ENCODE measurements at places on chromosomes 2 and 18.

GRCh38 chr18:58862851-58863538, 1.7 kb upstream of the ZNF532 start:
- peak; percentile 49 for DNase-seq

DNA sequence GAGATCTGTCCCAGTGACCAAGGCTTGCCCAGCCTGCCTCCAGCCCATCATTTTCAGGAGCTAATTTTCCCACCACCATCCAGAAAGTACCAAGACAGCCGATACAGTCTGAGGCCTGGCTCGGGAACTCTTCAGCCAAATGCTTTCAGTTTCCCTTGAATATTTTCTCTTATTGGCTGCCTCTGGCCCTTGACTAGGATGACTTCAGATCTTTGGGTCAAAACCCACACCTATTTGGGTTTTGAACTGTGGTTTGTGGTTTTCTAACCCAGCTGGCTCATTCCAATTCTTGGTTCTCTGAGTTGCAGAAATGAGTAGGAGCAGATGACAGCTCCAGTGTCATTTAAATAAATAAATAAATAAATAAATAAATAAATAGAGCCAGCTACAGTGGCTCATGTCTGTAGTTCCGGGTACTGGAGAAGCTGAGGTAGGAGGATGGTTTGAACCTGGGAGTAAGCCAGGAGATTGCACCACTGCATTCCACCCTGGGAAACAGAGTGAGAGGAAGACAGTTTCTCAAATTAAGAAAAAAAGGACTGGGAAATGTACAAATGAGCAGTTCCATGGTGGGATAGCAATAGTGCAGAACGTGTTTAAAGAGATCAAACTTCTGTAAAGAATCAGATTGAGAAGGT, 465.0 kb upstream of the SOX11 start:
- DNase-seq, result no peak

GRCh38 chr2:2809771-2810170, 478.7 kb upstream of the MYT1L start:
- no peak for DNase-seq

DNA sequence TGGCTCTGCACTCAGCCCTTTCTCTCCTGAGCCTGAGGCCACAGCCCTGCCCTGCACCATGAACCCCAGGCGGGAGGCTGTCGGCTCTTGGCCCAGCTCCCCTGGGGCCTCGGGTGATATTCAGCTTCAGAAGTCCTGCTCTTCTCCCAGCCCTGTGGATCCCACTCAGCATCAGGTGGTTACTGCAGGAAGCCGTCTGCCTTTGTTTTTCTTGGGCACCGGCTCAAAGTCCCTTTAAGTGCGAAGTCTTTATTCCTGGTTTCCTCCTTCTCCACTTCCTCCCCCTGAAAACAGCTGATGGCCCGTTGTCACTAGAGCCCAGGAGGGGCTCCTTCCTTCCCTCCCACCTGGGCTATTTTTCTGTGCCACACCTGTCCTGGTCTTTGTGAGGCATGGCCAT, 161.5 kb upstream of the BCL2L11 start:
- no peak for DNase-seq

DNA sequence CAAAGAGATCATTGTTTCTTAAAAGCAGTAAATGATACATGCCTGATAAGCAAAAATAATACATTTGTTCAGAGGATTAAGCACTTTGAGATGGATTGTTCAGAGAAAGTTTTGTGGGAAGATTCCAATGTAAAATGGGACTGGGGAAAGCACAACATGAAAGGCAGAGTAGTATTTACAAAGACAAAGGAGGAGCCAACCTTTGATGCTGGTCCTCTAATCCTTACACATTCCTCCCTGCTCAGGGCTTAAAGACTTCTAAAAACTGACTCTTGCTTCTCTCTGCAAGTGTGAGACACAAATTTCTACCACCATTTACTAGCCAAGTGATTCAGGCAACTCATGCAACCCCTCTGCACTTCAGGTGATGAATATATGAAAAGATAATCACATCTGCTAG, 47.2 kb upstream of the REG3G start:
- no peak for DNase-seq

GRCh38 chr18:60508108-60508507, 135.5 kb upstream of the MC4R start:
- DNase-seq, result no peak

DNA sequence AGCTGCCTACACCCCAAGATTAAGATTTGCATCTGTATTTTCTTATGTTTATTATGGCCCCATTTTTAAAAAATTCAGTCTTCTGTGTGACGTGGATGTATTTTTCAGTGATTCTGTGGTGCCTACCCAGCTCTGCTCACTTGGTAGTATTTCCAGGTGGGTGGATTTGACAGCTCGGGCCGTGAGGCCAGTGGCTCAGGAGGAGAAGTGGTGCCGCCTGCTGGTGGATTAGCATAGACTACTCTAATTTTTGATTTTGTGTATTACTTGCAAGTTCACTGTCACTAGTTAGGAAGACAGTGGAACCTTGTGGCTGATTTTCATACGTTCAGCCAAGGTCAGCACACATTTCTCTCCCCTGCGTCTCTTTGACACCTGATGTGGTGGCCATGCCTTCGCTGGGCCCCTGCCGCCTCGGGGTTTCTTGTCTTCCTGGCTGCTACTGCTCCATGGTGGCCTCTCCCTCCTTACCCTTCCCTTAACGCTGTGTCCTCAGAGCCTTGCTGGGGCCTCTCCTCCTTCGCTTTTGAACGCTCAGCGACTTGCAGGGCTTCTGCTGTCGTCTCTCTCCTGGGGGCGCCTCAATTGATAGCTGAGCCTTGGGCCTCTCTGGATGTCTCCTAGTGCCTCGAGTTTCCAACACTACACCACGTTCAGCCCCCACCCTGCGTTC, 89.4 kb downstream of the DGKD start:
- peak; percentile 76 for DNase-seq

DNA sequence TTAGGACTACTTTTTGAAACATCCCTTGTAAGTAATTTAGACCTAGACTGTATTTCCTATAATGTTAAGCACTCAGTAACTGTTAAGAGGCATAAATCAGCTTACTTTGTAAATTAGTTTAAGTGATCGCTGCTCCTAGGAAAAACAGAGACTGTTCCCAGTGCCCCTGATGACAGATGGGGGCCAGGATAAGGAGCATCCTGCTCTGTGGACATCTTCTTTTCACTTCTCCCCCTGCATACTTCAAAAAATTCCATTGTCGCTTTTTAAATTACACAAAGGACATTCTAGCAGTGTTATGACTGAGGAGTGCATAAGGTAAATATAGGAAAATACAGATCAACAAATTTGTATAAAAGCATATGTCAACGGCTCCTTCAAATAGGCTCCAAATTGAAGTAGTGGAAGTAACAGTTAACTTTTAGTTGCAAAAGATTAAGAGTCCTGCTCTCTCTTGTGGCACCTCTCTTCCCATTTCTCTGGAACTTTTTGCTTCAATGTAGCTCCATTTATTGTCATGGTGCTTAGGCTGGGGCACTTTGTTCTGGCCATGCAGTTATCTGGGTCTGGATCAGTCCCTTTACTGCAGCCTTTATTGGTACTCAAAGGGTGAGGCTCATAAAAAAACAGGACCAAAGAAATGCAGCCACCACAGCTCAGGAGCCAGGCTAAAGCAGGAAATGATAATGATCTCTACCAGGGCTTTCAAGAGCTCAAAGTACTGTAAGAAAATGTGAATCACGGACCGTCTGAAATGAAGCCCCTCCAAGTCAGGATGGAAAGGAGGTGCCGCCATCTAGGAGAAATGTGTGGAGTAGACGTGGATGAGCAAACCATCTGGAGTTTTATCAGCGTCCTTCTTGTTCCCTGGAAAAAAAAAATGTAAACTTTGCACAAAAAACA, 162.1 kb upstream of the ZNF516 start:
- no peak for DNase-seq

DNA sequence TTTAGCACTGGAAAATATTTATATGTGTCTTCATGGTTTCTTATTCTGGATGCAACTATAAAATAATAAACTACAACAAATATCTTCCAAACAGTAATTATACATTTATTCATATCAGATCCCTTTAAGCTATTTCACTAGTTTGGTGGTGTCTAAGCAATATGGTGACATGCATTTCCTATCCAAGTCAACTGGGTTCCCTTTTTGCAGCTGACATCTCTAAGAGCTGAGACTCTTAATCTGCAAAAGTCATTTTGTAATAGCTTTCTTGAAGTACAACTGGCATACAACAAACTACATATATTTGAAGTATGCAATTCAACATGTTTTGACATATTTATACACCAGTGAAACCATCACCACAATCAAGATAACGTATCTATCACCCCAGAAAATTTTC, 59.9 kb upstream of the SLC1A4 start:
- DNase-seq, result no peak

GRCh38 chr18:38847326-38847725, 1281.7 kb upstream of the CELF4 start:
- DNase-seq, result no peak

DNA sequence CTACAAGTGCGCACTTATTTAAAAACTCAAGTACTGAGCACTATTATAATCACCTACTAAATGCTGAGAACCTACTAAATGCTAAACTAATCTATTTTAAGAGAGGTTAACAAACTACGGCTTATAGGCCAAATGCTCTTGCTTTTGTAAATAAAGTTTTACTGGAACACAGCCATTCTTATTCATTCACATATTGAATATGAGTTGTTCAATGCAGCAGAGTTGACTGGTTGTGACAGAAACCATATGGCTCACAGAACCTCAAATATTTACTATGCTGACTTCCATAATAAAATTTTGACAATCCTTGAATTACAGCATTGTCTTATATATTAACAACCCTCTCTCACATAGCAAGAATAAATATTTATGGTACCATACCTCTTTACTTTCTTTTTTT, 103.2 kb downstream of the ZNF521 start:
- no peak for DNase-seq

DNA sequence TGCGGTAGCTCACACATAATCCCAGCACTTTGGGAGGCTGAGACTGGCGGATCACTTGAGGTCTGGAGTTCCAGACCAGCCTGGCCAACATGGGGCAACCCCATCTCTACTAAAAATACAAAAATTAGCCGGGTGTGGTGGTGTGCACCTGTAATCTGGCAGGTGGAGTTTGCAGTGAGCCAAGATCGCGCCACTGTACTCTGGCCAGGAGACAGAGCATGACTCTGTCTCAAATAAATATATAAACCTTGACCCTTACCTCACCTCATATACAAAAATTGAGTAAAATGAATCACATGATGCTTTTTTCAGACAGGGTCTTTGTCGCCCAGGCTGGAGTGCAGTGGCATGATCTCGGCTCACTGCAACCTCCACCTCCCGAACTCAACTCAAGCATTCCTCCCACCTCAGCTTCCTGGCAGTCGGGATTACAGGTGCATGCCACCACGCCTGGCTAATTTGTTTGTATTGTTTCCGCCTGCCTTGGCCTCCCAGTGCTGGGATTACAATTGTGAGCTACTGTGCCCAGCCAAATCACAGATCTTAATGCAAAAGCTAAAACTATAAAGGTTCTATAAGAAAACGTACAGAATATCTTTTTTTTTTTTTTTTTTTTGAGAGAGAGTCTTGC, 25.3 kb downstream of the XPO1 start:
- no peak for DNase-seq

DNA sequence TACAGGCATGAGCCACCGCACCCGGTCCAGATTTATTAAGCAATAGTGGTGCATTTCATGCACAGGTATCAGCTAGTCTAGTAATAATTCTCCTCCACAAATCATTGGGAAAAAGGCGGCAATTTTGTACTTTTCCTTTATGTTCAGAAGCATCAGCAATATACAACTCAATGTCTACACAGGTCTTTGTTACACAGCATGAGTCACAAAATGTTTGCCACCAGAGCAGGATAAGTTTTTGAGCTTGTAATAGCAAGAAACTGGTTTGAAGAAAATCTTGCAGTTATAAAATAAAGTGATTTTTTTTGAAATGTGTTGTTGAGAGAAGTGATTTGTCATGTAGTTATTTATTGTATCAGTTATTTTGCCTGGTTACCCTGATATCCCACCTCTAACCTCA, 4.8 kb upstream of the ITPRIPL1 start:
- DNase-seq, result no peak

DNA sequence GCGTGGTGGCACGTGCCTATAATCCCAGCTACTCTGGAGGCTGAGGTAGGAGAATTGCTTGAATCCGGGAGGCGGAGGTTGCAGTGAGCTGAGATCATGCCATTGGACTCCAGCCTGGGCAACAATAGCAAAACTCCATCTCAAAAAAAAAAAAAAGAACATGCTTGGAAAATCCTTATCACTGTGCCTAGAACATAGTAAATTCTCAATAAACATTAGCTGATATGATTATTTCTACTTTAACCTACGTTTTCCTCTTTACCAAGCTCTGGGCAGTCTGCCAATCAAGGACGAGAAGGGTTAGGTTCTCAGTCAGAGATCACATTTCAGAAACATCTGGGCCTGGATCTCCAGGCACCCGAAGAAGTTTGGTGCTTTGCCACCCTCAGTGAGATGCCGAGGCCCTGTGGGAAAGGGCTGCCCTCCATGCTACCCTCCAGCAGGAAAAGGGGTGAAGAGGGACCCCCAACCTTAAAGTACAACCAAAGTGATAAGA, 107.7 kb downstream of the BCL11A start:
- DNase-seq, result no peak

- no peak for DNase-seq
Measured at GRCh38 chr18:61308795-61309393, 24.3 kb upstream of the CDH20 start.

All from uterus (tissue), 4 donors.